Activated T-helper 1 cell treated with Interleukin-2 at 50 U/mL for 16 hours (primary cell): ENCODE measurements at places on chromosomes 6 and 20.

DNA sequence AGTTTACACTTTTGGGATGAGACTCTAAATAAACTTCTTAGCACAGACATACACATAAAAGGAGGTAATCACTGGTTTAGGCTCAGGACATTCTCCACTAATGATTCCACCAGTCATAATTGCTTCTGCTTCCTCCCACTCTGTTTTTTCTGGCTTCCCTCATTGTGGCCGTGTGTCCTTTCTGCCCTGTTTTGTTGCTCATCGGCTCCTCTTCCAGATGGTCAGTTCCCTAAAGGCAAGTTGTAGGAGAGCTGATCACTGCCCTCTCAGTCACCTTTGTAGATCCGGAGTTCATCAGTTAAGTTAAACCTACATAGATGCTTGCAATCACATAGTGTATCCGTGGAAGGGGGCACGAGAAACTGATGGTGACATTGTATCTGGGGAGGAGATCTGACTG, 200.5 kb upstream of the ARG1 start:
- DNase-seq = no peak

DNA sequence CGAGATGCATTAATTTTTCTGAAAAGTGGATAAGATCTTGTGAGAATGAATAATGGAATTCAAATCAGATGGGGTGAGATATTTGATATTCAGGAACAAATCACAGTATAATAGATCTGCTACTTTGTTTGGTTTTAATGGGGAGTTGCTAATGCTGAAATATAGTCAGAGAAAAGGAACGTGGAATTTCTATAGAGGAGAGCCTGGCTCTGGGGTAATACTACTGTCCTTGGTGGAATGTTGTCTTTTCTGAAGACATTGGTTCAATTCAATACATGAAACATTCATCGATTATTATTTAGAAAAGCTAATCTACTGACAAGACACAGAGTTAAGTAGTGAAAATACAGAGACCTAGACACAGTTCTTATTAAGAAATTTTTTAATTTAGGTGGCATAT, 108.6 kb downstream of the ESR1 start:
- no peak for DNase-seq

DNA sequence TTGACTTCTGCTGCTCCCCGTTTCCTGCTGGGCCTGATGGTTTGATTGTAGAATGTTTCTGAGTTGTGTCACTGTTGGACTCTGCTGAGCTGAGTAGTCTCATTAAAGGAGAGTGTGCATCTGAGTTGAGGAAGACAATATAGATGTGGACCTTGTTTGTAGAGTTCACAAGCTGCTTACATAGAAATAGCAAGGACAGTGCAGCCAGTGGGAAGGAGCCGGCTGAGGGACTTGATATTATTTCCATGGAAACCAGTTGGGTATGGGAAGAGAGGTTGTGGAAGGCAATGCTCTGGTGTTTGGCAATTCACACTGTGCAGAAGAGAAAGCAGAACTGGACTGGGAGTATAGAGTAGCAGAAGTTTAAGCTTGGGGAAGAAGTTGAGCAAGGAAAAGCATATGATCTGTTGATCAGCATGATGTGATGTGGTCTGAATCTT, 14.8 kb downstream of the IGF2R start:
- DNase-seq = no peak

DNA sequence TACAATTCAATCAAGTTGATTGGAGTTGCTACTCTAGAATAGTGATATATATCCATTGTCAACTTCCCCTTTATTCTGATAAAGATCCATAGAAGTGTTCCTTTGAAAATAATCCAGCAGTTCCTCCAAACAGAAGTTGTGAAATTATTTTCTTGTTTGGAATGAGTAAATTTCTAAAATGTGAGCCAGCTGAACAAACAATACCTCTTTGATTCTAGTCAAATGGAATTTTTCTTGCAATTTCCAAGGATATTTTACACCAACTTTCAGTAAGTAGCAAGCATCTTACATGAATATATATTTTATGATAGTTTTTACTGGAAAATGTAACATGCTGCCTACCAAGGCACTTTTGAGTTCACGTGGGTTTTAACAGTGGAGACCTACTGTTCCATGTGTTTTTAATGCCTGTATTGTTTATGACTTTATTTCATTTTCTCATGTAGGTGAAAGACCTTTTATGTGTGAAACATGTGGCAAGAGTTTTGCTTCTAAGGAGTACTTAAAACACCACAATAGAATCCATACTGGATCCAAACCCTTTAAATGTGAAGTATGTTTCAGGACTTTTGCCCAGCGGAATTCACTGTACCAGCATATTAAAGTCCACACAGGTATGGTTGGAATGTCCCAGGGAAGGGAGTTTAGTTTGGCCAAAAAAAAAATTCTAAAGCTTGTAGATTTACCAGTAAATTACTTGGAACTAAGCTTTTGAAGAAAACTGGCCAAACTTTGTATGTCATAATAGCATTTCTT, 6.5 kb downstream of the GZF1 start:
- DNase-seq = no peak

- no peak for DNase-seq
Measured at GRCh38 chr6:2969549-2969948, 1.8 kb downstream of the SERPINB6 start.

DNA sequence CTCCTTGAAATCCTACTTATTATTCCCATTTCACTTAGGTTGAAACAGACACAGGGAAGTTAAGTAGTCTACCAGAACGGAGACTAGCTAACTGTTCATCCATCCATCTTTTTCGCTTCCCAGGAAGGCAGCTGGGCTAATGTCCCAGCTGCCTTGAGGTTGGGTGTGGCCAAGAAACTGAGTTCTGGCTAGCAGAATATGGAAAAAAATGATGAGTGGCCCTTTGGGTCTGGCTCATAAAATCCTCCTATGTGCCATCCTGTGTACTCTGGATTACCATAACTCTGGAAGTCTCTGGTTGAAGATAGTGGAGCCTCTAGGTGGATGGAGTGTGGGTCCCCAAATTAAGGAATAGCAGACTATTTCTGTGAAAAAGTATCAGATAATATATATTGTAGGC, 206.2 kb downstream of the HIVEP2 start:
- DNase-seq = no peak

DNA sequence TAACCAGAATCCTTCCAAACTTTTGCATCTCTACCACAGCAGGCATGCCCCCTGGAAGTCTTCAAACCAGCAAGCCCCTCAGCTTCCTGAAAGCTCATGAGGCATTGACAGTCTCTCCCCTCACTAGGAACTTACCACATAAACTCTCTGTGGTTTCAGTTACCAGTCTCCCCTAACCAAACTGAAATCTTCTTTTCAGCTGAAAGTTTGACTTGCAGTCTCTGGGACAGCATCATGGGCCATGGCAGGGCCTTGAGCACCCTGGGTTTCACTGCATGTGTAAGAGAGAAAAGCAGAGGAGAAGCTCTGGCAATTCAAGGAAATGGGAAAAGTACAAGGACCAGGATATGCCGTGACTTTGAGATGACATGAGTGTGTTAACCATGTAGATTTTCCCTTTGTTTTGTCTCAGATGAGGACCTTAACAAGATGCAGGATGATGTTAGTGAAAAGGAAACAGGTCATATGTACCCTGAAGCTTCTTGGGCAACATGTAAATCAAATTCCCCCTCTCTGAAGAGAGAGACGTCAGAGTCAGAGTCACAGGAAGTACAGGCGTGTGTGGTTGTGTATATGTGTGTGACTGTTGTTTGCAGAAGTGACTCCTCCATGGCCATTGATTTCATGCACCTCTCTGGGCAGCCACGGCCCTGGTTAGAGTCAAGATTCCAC, 106.3 kb downstream of the TNFRSF21 start:
- DNase-seq = no peak

- DNase-seq = no peak
Measured at GRCh38 chr6:40504274-40504673, 82.9 kb downstream of the LRFN2 start.

DNA sequence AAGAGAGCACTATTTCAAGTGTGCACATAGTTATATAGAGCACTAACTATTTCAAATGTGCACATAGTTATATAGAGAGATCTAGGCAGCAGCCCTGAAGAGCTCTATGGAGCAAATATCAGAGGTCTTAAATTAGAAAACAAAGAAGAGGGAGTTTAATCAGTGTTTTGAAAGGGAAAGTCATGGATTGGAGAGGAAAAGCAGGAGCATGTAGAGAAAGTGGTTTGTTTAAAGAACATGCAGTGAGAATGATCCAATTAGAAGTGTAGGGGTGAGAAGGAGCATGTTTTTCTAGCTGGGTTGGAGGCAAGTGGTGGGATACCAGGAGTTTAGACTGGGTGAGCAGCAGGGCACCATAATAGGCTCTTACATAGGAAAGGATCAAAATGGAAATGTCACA, 17.2 kb downstream of the TREML1 start:
- DNase-seq = no peak

GRCh38 chr6:139364302-139364981, 10.0 kb downstream of the CITED2 start:
- no peak for DNase-seq

GRCh38 chr6:14658030-14658429, 540.5 kb downstream of the CD83 start:
- DNase-seq = no peak

- DNase-seq = no peak
Measured at GRCh38 chr20:6081236-6081635, 27.4 kb upstream of the LRRN4 start.

DNA sequence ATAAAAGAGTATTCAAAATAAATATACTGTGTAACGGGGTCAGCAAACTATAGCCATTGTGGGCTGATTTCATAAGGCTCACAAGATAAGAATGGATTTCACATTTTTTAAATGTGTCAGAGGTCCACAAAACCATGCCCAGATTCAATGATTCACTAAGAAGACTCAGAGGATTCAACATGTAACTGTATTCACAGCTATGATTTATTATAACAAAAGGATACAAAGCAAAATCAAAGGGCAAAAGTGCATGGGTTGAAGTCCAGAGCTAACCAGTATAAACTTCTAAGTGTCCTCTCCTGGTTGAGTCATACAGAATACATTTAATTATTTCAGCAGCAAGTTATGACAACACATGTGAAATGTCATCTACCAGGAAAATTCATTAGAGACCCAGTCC, 49.2 kb downstream of the TBC1D32 start:
- DNase-seq = no peak

DNA sequence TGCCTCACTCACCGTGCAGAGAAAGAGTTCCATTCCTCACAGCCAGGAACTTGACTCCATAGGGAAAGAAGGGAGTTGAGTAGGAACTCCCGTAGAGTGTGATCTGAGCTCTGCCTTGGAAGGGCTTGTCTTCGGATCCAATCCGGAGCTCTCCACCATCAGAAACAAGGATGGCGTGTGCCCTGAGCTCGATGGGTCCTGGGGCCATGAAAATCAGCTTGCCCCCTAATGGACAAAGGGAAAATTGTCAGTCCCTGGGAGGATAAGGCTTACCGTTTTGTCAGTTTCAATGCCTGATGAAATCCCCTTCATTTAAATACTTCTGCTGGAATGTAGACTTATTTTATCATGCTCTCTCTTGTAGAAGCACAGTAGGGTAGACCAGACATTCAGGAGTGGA, 153.3 kb downstream of the PKHD1 start:
- DNase-seq = no peak

- no peak for DNase-seq
Measured at GRCh38 chr20:23315099-23315498, 35.5 kb upstream of the NXT1 start.

DNA sequence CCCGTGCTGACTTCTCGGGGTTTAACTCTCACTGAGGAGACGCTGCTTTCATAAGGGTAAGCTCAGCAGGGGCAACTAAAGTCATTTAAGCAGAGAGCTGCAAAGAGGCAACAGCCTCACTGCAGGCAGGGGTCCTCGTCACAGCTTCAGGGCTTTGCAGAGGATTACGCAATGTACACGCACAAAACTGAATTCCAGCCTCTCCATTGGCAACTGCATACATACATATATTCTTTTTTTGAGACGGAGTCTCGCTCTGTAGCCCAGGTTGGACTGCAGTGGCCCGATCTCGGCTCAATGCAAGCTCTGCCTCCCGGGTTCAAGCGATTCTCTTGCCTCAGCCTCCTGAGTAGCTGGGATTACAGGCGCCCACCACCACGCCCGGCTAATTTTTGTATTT, 2.4 kb downstream of the GMEB2 start:
- no peak for DNase-seq

DNA sequence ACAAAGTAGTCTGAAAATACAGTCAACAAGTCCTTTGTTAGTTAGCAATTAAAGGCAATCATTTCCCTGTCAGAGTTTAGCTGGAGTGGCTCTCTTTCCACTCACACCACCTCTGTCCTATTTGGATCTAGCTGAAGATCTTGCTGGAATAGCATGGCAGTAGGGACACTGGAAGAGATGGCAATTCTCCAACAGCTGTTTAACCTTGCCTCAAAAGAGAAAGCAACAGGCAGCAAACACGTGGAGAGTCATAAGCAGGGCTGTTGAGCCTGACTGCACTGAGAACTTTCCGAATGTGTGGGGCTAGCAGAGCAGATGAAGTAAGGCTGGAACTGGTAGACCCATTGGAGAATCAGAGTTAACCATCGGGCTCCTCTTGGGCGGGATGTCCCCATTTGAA, 38.0 kb upstream of the PRSS35 start:
- no peak for DNase-seq

DNA sequence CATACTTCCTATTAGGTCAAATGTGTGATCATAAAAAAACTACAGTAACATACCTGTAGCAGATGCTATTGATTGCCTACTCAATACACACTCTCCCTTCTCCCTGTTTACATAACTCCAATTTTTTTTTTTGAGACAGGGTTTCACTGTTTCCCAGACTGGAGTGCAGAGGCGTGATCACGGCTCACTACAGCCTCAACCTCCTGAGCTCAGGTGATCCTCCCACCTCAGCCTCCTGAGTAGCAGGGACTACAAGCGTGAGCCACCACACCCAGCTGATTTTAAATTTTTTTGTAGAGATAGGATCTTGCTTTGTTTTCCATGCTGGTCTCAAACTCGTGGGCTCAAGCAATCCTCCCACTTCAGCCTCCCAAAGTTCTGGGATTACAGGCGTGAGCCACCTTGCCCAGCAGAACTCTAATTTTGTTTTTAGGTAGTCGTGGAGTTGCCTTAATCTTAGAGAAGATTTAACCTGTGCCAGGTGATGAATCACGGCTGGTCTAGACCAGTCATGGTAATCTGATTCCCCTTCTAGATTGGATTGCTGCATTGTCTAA, 14.0 kb upstream of the KIF3B start:
- DNase-seq = no peak
